Activated naive CD4-positive, alpha-beta T cell treated with anti-CD3 and anti-CD28 coated beads, Interleukin-2, amount 50 U/mL, for 72 hours (primary cell): ENCODE measurements at places on chromosomes 5 and 9.

- no peak for DNase-seq
Observed at GRCh38 chr9:134285215-134285845, 40.9 kb upstream of the RXRA start.

DNA sequence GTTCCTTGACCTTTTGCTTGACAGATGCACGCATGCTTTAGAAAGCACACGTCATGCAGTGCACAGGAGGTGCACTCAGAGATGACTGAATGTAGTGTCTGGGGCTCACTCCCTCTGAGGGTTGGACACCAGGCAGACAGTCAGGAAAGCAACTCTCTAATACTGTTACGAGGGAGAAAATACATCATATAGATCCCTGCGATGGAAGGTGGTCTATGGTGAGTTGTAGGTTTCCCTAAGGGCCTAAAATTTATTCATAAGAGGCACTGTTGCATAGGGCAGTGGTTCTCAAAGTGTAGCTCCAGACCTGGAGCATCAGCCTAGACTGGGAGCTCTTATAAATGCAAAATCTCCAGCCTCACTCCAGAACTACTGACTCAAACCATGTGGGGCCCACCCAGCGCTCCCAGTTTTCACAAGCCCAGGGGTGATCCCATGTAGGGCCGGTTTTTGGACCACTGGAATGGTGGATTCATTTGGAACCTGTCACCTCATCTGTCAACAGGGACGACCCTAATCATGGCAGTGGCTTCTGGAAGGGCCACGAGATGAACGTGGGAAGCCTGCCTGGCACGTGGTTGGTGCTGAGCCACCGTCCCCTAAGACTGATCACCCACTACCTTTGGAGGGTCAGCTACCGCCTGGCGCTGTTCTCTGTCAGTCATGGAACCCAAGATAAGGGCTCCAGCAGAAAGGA lies 16.8 kb upstream of the PHF19 start:
- DNase-seq, result no peak

DNA sequence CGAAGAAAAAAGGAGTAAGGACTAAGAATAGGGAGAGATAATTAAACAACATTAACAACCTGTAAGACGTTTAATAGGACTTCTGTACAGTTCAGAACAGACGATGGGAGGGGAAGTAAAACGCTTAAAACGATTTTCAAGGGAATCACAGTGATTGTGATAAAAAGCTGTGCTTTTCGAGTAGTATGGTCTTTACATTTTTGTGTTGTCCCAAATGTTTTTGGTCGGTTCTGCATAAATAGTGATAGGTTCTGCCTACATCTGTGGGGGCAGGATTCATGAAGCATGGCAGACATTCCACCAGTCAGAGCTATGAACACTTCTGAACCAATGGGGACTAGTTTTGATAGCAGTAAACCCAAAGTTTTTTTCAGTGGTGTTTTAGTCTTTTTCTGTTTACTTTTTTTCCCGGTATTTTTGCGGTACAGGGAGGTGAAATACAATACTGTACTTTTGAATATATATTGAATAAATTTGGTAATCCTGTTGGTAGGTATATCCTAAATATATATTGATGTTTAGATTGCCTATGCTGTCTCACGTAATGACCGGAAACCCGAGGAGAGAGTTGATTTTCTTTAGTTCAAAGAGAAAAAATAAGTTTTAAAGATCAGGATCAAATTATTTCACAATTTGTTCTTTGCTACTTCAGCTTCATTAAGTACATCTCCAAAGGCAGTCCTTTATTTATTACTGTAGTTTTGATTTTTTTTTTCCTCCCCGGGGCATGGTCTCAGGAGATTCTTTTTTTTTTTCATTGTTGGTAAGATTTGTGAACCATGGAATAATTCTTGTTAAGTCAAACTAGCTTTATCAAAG lies 1.3 kb downstream of the ERBIN start:
- DNase-seq, result peak; percentile 22

DNA sequence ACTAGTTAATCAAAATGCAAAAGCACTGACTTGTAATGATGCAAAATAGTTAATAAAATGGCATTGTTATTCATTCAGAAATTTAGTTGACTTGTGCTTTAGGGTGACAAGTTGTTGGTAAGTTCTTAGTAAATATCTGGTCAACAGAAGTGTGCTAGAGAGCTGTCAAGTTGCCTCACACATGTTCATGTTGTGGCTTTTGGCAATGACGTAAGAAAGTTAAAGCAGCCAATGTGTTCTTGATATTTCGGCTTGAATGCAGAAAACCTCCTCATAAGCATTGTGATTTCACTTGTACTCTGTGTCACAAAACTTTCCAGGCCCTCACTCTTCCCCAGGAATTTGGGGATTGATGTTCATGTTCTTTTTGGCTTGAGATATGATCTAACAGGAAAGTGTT lies 626.7 kb downstream of the PRR16 start:
- no peak for DNase-seq

GRCh38 chr5:129359450-129359849 lies 100.6 kb upstream of the ADAMTS19 start:
- DNase-seq, result no peak

- DNase-seq, result no peak
Observed at GRCh38 chr9:459491-460444, 245.1 kb downstream of the DOCK8 start.

GRCh38 chr5:176769911-176770310 lies 40.4 kb upstream of the UNC5A start:
- no peak for DNase-seq

DNA sequence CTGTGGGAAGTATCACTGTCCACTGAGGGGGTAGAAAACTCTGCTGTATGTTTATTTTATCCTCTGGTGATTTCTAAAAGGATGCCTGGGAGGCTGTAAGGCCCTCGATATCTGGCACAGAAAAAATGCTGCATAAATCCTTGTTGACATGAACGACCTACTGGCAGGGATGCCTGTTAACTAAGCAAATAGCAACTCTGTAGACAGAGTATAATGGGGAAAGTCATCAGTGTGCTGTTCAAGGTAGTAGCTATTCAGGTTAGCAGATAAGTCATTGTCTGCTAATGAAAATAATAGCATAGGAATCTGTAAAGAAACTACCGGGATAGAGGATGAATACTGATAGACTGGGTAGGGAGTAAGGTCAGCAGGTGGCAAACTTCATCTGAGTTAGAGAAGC lies 194.8 kb downstream of the TARS1 start:
- no peak for DNase-seq

DNA sequence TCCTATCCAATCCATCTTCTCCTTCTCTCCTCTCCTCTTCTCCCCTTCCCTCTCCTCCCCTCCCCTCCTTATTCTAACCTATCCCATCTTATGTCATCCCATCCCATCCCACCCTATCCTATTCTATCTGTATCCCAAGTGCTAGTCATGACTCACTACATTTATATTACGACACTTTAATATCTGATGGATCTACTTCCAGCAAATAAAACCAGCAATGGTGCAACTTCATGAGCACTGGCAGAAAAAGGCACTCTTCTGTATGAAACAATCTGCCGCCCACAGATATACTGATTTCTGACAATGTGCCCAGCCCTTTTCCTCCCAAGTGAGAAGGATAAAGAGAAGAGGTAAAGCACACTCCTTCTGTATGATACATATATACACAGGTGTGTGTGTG lies 86.6 kb upstream of the ANKH start:
- DNase-seq, result no peak

GRCh38 chr9:29701559-29701958 lies 2128.3 kb upstream of the C9orf72 start:
- DNase-seq, result no peak

GRCh38 chr9:99274495-99274894 lies 52.4 kb downstream of the SEC61B start:
- DNase-seq, result no peak
